ENCODE measurements at places on chromosomes 2 and 18.

GRCh38 chr2:126494593-126494992 lies 161.4 kb upstream of the GYPC start:
- no peak for DNase-seq

DNA sequence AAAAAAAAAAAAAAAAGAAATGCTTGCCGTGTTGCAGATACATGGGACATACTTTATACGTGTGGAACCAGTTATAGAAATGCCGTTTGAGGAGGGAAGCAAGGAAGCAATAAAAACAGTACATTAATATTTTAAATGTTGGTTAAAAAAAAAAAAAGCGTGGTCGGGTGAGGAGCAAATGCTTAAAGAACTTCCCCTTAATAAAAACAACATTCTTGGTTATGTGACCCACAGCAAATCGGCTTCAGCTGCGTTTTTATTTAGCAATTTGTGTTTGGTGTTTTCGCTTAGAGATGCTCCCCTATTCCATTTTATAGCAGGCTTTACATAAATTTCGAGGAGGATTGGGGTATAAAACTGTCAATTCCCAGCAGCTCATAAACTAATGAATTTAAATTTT lies 223.6 kb downstream of the LRRTM1 start:
- no peak for DNase-seq

DNA sequence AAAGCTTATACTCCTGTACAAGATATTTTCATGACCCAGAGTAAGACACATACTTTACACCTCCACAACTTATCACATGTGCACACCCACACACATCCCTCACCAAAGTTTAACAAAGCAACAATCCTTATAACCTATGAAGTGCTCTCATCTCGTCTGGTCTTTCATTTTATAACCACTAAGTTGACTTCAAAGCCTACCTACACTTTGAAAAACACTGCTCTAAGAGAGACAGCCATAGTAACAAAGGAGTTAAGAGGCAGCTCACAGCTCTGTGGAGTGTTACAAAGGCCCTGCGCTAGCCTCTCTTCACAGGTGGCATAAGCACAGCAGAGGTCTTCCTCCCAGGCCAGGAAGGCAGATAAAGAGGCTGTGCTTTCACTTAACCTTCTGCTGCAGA lies 69.7 kb upstream of the TMEM200C start:
- no peak for DNase-seq

DNA sequence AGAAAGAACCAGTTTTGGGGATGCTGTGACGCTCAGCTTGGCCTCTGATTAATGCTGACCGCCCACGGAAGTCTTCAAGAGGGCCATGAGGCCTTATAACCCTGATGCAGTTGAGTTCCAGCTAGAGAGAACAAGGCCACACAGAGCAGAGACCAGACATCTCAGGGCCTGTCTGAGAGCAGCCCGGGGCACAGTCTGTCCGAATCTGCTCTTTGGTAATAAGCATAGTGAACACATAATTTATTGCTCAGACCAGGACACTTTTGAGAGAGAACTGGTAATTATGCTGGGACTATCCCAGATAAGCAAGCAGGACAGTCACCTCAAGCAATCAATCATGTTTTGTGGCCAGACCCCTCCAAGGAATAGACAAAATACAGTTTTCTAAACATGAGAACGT lies 68.5 kb downstream of the STPG4 start:
- no peak for DNase-seq

Data from activated naive CD4-positive, alpha-beta T cell treated with anti-CD3 and anti-CD28 coated beads, Interleukin-2, amount 10 ng/mL, durations not matched to agents 7 days and 5 days (primary cell).